ENCODE measurements at places on chromosomes 5 and 9.

GRCh38 chr5:180637962-180638680, 11.3 kb downstream of the FLT4 start:
- DNase-seq: no peak

DNA sequence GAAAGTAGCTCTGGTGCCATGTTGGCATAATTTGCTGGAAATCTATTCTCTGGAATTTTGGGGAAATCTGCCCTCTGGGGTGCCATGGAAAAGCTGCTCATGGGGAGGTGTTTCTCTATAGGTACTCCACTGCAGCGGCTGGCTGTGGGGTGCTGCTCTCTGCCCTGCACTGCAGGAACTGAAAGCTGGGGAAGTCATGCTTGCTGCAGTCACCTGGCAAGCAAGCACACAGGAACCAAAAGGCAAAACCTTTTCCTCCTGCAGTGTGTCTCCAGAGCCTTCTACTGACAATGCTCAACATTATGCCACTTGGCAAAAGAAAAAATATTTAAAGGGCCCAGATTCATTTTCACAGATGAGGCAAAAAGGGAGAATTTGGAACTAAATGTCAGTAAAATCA, 25.8 kb upstream of the CARNMT1 start:
- DNase-seq: no peak

GRCh38 chr5:102809033-102809432, 53.9 kb downstream of the PAM start:
- no peak for DNase-seq

GRCh38 chr5:98540056-98540455, 233.4 kb upstream of the RGMB start:
- peak; percentile 44 for DNase-seq

GRCh38 chr9:77463151-77463550, 185.0 kb downstream of the GNA14 start:
- DNase-seq: no peak

GRCh38 chr5:75037106-75037505, 15.3 kb downstream of the GCNT4 start:
- DNase-seq: no peak

DNA sequence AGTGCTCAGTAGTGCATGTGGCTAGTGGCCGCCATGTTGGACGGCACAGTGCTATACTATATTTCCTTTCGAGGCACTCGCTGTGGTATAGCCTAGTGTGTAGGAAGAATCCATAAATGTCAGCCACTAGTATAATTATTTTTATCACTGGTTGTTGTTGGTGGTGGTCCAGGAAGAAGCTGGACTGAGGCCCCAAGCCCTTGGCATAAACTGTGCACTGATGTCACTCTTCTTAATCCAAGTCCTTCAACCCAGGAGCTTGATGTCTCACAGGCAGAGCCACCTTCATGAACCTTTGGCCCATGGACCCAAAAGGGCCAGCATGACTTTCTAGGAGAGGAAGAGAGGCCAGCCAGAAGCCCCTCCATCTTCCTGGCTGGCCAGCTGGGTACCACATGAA, 32.5 kb upstream of the SYNPO start:
- DNase-seq: no peak

GRCh38 chr9:93884808-93885207, 70.3 kb downstream of the BARX1 start:
- no peak for DNase-seq

DNA sequence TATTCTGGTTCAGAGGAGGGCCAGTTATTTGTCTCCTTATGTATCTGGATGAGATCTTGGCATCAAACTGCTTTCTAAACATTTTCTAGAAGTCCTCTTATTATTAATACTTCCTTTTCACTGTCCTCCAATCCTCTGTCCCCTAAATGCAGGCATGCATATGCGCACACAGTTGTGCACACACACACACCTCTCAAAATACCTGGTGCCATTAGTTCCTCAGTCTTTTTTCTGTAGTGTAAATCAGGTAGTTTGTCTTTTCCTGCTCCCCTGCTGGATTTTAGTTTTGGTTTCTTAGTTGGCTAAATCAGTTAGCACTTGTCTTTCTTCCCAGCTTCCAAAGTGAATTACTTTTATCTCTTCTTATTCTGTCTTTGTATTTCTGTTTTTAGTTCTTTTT, 55.8 kb upstream of the LRRC70 start:
- no peak for DNase-seq

- DNase-seq: no peak
Observed at GRCh38 chr5:19179571-19179970, 808.4 kb downstream of the CDH18 start.

DNA sequence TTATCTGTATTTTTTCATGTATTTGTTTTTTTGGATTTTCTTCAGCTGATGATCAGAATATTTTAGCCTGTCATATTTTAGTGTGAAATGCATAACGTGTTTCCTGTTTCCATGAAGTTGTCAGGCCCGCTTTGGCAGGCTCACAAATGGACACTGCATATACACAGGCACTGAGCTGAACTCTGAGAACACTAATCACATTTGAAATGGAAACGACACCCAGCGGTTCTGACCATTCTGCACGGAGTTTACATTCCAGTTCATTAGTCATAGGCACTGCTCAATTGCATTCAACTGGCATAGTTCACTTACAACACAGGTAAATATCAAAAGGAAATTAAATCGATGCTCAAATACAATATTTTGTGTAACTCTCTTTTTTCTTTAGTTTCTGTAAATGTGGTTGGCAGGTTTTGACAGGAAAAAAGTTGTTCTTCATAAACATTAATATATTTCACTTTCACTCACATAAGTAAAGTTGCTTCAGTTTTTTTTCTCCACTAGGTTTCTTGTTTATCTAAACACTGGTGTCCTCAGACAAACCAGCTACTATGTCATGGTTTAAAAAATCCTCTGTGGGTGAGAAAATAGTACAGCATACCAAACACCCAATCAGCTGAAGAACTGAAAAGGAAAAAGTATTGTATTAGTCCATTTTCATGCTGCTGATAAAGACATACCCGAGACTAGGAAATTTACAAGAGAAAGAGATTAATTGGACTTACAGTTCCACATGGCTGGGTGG, 559.0 kb upstream of the DAP start:
- DNase-seq: no peak

GRCh38 chr5:133400120-133400519, 212.2 kb downstream of the FSTL4 start:
- no peak for DNase-seq

- no peak for DNase-seq
Observed at GRCh38 chr9:106291786-106292185, 571.2 kb upstream of the ZNF462 start.

GRCh38 chr9:95284162-95285080, 33.1 kb downstream of the FANCC start:
- DNase-seq: no peak

DNA sequence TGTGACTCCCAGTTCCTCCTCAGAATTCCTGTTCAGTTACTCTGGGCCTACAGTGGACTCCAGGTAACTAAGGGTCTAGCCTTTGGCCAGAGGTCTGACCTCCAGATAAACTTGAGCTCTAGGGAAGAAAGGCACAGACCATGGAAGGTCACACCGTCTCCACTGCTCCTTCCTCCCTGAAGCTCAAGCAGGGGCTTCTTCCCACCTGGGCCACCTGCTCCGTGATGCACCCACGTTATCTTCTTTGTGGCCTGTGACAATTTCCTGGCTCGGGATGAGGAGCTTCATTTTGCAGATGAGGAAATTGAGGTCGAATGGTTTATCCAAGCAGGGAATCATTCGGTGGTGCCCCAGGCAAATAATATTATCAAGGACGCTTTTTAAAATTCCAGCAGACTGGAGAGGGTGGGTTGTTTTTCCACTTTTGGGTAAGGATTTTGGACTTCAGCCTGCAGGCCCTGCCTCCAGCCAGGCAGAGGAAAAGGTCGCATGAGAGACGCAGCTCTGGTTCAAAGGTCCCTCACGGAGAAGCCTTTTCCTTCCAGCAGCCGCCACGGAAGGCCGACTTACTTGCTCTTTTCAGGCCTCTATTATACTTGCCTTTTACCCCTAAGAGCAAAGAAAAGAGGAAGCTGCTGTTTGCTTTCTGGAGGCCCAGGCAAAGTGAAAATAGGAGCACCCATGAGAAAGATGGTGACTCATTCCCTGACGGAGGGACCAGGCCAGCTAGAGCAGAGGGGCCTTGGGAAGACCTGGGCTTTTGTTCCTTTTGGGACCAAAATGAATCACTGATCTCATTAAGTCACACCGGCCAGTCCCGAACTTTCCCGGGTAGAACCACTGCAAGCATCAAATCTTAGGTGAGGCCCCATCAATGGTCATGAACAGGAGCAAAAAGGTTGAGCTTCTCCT, 22.8 kb upstream of the DUSP1 start:
- no peak for DNase-seq

- DNase-seq: no peak
Observed at GRCh38 chr5:24162343-24162742, 482.4 kb downstream of the CDH10 start.

DNA sequence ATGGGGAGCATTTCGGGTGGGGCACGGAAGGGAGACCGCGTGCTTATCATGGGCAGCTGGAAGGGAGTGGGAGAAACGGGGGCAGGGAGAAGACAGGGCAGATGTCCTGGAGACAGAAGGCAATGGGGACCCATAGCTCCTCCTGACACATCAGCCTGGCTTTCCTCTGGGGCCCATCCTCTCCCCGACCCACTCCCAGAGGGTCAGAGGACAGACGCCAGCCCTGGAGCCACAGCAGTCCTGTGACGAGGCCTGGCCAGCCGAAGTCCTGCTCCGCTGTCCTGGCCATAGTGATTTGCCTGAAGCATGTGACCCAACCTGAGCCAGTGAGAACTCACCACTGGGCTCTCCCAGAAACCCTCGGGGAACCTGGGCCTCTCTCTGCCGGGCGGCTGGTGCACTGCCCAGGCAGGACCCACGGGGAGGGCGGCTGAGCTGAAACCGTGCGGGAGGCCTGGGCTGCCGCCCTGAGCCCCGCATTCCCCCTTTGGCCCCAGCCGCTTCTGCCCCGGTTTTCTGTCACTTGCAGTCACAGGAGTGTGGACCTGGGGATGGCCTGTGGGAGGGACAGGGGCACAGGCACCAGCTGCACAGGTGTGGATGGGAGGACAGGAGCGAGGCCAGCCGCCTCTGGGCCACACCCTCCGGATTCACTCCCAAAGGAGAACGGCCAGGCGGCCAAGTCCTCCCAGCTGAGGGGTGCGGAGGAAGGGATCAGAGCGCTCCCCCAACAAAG, 19.8 kb downstream of the ADAMTS2 start:
- no peak for DNase-seq

DNA sequence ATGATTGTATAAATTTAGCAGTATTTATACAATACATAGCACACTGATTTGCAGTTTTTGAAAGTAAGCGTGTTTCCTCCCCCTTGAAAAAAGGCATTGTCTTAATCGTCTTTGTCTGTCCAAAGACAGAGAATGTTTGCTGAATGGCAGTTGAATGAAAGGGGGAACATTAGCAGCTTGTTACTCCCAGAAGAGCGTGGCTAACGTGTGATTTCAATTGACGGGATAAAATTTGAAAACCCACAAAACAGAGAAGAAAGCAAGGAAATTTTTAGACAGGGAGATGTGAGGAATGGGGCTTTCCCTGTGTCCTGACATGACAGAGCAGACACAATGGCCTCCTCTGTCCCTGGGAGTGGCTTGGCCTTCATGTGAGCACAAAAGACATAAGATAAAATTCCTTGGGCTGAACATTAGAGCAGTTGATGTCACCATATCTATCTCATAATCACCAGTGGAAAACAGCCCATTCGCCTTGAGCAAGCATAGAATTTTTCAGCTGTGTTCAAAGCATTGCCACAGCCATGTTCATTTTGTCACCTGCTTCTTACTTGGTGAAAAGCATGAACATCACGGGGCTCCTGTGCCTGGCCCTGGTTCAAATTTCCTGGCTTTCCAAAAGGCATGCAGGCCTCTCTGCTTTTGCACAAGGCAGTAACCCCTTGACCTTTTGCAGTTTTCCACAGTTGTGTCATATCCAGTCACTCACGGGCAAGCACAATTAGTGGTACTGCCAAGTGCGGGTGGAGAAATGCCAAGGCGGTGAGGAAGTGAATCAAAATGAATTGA, 126.9 kb downstream of the TLE1 start:
- peak; percentile 35 for DNase-seq

DNA sequence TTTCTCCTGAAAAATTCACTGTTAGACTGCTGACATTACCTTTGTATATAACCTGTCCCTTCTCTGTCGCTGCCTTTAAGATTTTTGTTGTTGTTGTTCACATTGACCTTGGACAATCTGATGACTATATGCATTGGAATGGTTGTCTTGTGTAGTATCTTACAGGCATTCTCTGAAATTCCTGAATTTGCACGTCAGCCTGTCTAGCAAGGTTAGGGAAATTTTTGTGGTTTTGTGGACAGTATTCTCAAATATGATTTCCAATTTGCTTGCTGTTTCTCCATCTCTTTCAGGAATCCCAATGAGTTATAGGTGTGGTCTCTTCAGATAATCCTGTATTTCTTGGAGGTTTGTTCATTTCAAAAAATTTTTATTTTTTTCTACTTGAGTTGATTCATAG, 140.8 kb downstream of the PRR16 start:
- peak; percentile 65 for DNase-seq

GRCh38 chr5:140205952-140206351, 31.0 kb downstream of the CYSTM1 start:
- DNase-seq: no peak

DNA sequence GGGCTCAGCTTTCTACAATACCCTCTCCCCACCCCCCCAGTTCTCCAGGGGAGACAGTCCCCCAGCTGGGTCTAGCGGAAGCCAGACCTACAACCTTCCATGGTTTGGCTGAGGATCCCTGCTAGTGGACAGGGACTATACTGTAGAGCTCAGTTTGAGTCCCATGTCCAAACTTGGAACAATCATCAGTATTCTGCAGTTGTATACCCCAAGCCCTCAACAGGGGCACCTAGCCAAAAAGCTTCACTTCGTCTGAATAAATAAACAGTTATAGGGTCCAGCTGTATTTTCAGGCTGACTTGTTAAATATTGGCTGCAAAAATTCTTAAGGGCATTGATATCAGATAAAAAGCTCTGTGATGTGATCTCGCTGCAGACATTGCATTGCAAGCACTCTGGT, 15.4 kb upstream of the C9 start:
- no peak for DNase-seq

DNA sequence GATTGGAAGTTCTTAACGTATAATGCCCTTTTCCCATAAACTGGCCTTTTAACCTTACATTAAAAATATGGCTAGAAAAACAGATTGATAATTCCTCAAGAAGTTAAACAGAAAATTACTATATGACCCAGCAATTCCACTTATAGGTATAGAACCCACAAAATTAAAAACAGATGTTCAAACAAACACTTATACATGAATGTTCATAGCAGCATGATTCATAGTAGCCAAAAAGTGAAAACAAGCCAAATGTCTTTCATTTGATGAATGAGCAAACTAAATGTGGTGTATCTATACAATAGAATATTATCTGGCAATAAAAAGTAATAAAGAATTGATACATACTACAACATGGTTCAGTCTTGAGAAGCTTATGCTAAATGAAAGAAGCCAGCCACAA, 35.5 kb downstream of the POU5F2 start:
- DNase-seq: peak; percentile 23

DNA sequence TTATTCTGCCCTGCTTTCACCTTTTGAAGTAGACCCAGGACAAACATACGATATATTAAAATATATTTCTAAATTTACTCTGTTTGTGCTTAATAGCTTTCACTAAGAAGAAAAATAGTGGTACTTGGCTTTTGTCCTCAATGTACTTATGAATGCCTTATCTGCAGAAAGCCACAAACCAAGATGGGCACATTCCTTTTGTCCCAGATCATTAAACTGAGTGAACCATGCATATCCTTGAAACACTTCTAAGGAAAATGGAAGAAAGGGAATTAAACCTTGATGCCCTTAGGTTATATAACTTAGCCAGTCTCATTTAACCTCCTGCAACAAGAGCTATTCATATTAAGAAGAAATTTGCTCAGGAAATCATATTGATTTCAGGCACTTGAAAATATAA, 553.8 kb upstream of the CDH9 start:
- DNase-seq: no peak
